ENCODE measurements at places on chromosomes 4 and X. TPM values are rescaled to one million over a fixed set of nuclear protein-coding genes. Genes with fewer than 3 reads are reported as not detected.

Gene GPR34
- total RNA-seq, result 0.24 TPM

Gene CNGA1
- not detected for total RNA-seq

Gene PFKFB1
- 0.59 TPM for total RNA-seq

Gene FATE1
- not detected for total RNA-seq

- no peak for DNase-seq
These were observed 97.6 kb upstream of the ARSJ start for GRCh38 chr4:114076899-114077570.

DNA sequence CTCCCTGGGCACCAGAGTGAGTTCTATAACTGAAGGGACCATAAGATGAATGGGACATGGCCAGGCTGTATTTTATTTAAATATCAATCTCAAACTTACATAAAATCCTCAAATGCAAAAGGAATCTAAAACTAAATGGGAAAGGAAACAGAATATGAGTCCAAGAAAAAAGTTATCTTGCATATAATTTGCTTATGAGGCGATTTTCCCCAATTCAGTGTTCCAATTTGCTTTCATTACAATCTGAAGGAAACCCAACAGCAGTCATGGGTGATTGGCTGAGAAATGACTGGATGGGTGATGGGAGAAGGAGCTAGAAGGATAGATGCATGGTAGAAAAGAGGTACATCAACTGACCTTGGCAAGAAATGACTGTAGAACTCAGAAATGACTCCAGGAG, 511.3 kb upstream of the TENM3 start:
- DNase-seq, result no peak

- DNase-seq, result no peak
These were observed 29.1 kb downstream of the NAF1 start for GRCh38 chr4:163137581-163137980.

GRCh38 chrX:74498924-74499323, 77.6 kb downstream of the SLC16A2 start:
- DNase-seq, result no peak
